Right cardiac atrium (tissue), 5 donors: ENCODE measurements at places on chromosomes 2 and 18. TPM values are rescaled to one million over a fixed set of nuclear protein-coding genes. Genes with fewer than 3 reads are reported as not detected.

Gene AQP12B
- not detected for total RNA-seq

Gene KIF5C
- 1.1 TPM for total RNA-seq

Gene MAP3K19
- not detected for total RNA-seq

Gene TRIM43
- total RNA-seq = not detected

Gene CXCR1
- not detected for total RNA-seq

Gene TMEM182
- 163 TPM for total RNA-seq
